ENCODE measurements at places on chromosomes 2 and 18.

- DNase-seq = no peak
Measured at GRCh38 chr2:241947401-241947800, 77.9 kb downstream of the RTP5 start.

DNA sequence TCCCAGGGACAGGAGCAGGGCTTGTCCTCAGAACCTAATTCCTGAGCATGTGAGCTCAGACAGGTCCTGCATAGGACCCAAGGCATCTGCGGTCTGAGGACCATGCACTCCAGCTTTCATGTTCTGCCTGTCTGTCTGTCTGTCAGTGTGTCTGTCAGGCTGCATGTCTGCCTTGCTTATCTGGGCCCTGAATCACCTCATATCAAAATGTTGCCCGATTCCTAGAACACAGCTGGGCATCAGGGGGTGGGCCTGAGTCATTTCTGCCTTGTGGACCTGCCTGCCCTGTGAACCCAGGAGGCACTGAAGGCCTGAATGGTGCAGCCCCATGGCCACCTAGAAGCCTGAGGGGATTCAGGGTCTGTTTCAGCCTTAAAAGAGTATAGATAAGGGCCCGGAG lies 22.1 kb downstream of the INHBB start:
- DNase-seq = no peak

- DNase-seq = no peak
Measured at GRCh38 chr2:223956300-223956699, 963 bp upstream of the MRPL44 start.

- DNase-seq = no peak
Measured at GRCh38 chr2:64768491-64769005, 114.8 kb upstream of the SERTAD2 start.

All from stimulated activated CD8-positive, alpha-beta memory T cell treated with anti-CD3 and anti-CD28 coated beads, Interleukin-7, amount 100 ng/mL, for 48 hours (primary cell).